ENCODE measurements at places on chromosomes 4 and X.
A peak's percentile ranks its signal among the peaks of the same experiment; 100 is the strongest.

GRCh38 chrX:110699109-110699508, 96.5 kb downstream of the CHRDL1 start:
- no peak for DNase-seq

DNA sequence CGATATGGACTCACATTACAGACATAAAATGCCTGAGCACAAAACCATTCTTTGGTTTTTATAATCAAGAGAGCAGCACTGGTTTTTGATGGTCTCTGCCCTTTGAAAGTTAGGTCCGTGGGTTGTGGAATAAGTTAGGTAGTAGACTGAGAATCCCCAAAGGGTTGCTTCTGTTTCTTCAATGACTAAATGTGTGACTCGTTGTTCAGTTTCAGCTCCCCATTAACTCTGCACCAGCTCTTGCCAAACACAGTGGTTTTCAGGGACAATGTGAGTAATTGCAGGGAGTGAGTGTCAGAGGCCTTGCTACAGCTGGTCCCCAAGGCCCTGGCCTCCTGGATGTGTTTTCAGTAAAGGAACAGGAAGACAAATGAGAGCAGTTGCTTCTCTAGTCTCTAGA, 24.8 kb downstream of the SMIM20 start:
- peak; percentile 72 for DNase-seq

- no peak for DNase-seq
These were observed 68.4 kb downstream of the RAPGEF2 start for GRCh38 chr4:159171287-159171686.

DNA sequence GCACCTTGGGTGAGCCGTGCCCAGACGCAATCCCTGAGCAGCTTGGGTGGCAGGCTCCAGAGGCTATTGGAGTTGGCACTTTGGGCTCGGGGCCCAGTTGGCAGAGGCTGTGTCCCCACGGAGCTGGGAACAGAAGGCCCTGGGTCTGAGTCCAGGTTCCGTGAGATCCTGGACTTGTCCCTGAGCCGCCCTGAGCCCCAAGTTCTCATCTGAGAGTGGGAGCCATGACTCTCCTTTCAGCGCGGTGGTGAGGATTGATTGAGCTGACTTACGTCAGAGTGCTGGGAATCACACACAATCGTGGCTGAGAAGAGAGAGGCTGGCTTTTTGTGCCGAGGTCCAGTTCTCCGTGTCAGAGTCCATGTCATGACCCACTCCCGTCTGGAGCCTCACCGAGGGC, 98.0 kb downstream of the PSAPL1 start:
- DNase-seq = no peak

DNA sequence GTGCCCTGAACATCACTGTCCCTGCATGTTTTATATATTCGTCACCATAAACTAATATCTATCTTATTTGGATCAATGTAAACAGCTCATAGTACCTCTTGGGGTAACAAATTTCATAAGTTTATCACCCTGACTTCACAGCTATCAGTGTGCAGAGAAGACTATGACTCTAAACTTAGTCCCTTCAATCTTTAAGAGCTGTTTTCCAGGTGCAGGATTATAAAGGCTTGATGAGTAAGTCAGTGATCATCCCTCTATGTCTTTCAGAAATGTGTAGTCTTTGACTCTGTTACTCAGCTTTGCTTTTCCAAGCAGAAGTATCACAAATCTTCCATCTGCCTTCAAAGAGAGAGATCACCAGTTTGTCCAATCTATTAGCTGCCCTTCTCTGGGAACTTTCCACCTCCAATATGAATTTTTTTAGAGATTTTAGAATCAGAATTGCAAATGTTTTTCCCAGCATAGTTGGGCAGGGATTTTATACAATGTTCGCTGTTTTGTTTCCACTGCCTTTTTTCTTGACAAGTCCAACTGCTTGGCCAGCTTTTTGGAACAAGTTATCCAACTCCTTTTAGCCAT, 45.1 kb upstream of the TSPAN7 start:
- DNase-seq = no peak

- DNase-seq = no peak
These were observed 856.3 kb upstream of the NDST4 start for GRCh38 chr4:115969756-115970155.

GRCh38 chr4:118888666-118889311, at the start of gene SYNPO2:
Gene SYNPO2 (plus strand): TSS chr4:118888854. CDS start chr4:118889037, 183 bp downstream.
- peak; percentile 91 for DNase-seq

GRCh38 chrX:136376713-136377112, 76.0 kb downstream of the ADGRG4 start:
- DNase-seq = no peak

- DNase-seq = no peak
These were observed 109.9 kb upstream of the NAP1L5 start for GRCh38 chr4:88807499-88807898.

All from right atrium auricular region (tissue), 2 donors.